OCI-LY7 (cell line): ENCODE measurements at places on chromosomes 16 and 17. TPM values are rescaled to one million over a fixed set of nuclear protein-coding genes. Genes with fewer than 3 reads are reported as not detected.
A peak's percentile ranks its signal among the peaks of the same experiment; 100 is the strongest.

Gene BCKDK
- total RNA-seq = 36.5 and 39.0 TPM in 2 replicates

Gene BCL7C
- total RNA-seq = 11.0 and 11.5 TPM in 2 replicates

Gene SMIM5
- not detected in 2 replicates for total RNA-seq

DNA sequence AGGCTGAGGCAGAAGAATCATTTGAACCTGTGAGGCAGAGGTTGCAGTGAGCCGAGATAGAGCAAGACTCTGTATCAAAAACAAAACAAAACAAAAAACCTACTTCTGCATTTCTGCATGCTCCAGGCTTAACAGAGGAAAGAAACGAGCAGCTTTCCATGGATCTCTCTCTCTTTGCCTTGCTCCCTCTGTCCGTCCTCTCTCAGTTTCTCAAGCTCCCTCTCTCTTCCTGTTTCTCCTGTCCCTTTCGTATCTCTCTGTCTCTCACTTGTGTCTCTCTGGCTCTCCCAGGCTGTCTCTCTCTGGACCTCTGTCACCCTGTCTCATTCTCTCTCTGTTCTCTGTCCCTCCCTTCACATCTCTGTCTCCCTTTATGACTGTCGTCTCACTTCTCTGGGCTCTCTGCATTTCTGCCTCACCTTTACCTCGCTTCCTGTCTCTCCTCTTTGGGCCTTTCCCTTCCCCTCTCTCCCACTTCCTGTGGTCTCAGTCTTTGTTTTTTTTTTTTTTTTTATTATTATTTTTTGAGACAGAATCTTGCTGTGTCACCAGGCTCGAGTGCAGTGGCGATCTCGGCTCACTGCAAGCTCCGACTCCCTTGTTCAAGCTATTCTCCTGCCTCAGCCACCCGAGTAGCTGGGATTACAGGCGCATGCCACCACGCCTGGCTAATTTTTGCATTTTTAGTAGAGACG lies 4.1 kb upstream of the PITPNA start:
- DNase-seq = peak; percentile 39

- no peak for DNase-seq
Measured at GRCh38 chr17:27605409-27605808, 25.6 kb upstream of the LGALS9 start.

DNA sequence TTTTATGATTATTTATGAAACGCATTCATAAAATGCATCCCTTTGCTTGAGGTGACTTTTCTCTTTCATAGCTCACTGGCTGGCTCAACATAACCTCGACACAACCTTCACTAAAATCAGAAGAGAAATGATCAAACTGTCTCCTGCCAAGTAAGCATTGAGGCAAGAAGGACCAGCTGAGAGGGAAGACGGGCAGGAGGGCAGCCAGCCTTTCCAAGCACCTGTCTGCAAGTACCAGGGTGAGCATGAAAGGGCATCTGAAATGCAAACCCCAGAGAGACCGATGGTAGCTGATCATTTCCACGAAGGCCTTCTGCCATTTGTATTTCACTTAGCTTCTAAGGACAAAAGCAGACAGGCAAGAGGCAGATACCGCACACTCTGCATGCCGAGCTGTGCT lies 52.1 kb upstream of the RPH3AL start:
- no peak for DNase-seq

DNA sequence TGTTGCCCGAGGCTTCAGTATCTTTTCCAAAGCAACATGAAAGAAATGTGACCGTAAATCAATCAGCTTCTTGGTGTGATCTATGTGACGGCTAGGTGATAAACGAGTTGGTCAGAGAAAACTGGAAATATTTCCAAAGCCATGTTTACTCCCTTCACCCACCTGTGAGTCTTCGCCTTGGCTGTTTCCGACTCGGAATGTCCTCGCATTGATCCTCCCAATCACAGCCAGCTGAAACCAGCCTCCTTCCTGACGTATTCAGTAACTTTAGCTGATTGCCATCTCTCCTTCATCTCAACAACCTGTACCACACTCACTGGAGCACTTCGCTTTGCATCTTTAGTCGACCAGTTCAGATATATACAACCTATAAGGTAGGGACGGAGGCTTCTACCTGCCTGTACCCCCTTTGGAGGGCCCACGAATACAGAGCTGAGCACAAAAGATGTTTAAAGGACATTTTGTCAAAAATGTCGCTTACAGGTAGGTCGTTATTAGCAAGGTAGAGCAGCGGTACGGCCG lies 705 bp downstream of the KRABD2 start:
- no peak for DNase-seq

DNA sequence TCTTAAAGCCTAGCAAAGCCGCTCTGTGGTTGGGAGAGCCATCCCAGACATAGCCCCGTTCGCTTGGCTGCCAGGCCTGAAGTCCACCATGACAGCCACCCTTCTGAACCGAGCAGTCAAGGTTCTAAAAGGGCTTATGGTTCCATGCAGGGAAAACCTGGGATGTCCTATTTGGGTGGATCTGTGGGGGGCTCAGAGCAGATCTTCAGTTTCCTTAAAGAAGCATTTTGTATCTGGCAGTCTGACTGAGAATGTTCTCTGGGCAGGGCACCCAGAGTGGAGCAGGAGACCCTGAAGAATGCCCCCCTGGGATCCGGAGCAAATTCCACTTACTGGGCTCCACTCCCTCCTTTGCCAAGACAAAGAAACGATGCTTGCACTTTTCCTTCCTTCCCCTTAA lies 127.2 kb downstream of the IRX5 start:
- DNase-seq = no peak

DNA sequence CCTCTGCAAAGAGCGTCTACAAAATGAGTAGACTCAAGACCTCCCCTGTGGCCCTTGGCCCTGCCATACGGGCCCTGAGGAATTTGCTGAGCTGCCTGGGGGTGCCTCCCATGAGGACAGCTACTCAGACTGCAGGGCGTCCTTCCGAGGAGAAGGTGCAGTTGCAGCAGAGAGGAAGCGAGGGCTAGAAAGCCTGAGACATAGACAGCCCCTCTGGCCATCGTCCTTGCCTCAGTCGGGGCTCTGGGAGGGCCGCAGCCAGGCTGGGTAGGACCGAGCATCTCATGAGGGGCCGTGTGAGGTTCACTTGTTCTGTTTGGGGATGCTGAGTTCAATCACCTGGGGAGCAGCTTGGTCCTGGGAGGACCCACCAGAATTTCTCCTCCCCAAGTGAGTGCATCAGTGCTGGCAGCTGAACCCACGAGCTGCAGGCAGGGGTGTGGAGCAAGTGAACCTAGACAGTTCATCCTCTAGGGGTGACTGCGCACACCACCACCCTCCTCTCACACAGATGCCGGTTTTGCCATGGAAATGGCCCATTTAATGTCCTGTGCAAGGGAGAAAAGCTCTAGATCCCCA lies 20.3 kb downstream of the RAB11FIP4 start:
- DNase-seq = no peak

GRCh38 chr17:12627177-12627629 lies 38.5 kb upstream of the MYOCD start:
- DNase-seq = no peak

GRCh38 chr16:85522842-85523601 lies 90.1 kb upstream of the GSE1 start:
- DNase-seq = no peak

Gene CNTNAP4
- not detected in 2 replicates for total RNA-seq

Gene GNPTG
- total RNA-seq = 24.1 and 26.6 TPM in 2 replicates

Gene KNOP1
- total RNA-seq = 30.0 and 33.2 TPM in 2 replicates

- peak; percentile 89 for DNase-seq
Measured at GRCh38 chr16:85309656-85310587, 197.7 kb upstream of the CIBAR2 start.

DNA sequence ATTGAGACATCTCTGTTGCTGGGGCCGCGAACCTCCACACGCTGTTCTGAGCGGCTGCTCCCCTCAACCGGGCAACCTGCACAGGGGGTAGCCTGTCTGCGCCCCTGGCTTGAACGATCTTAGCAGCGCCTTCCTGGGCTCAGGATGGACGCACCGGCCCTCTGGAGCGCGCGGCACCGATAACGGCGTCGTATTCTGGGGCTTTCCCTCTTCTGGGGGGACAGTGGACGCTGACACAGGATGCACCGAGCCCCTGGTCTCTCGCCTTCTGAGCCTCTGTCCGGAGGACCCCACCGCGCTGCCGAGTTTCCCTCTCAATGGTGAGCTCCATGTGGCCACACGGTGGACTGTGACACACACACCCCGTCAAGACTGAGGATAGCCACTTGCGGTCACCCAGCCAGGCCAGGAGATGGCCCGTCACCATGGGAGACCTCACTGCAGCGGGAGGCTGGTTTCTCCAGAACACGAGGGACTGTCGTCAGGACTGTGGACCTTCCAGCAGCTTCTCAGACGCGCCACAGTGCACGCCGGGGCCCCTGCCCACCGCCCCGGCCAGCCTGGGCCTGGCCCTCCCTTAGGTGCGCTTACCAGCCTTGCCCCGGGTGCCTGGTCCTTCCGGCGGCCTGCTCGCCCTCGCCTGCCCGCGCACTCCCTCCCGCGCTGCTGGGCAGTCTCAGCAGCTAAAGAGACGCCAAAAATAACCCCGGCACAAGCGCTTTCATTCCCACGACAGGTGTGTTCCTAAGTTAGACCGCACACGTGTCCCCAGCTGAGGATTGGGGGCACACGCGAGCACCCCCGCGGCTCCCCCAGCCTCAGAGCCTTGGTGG lies 30.0 kb upstream of the PABPN1L start:
- no peak for DNase-seq

- DNase-seq = no peak
Measured at GRCh38 chr17:6985266-6985665, 10.6 kb upstream of the ALOX12 start.

- peak; percentile 32 for DNase-seq
Measured at GRCh38 chr16:80804056-80804525, 307 bp downstream of the CDYL2 start.

- DNase-seq = peak; percentile 12
Measured at GRCh38 chr17:18040261-18040858, 1.2 kb downstream of the GID4 start.

- peak; percentile 82 for DNase-seq
Measured at GRCh38 chr17:28871056-28871579, 16.3 kb downstream of the ERAL1 start.

GRCh38 chr16:89506791-89507191 lies 1.4 kb upstream of the SPG7 start:
- peak; percentile 18 for DNase-seq
